ENCODE measurements at places on chromosomes 16 and 17.

GRCh38 chr17:56113486-56113885 lies 39.8 kb upstream of the ANKFN1 start:
- DNase-seq, result no peak

DNA sequence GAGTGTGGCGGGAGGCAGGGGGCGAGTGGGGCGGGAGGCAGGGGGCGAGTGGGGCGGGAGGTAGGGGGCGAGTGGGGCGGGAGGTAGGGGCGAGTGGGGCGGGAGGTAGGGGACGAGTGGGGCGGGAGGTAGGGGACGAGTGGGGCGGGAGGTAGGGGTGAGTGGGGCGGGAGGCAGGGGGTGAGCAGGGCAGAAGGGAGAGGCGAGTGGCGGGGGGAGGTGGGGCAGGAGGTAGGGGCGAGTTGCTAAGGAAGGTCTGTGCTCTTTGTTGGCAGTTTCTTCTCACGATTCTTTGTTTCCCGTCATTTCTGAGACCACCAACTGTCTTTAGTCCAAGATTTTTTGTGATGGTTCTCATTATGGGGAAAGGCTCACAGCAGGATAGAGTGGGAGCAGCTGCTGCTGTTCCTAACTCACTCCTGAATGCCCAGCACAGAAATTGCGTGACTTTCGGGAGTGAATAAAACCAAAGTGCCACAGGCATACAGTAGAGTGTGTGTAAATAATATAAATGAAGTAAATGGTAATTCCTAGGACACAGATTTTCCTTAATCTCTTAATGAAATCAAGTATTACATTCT lies 44.7 kb downstream of the COG7 start:
- no peak for DNase-seq

- DNase-seq, result no peak
Observed at GRCh38 chr17:35548208-35548810, 10.8 kb upstream of the SLFN12L start.

DNA sequence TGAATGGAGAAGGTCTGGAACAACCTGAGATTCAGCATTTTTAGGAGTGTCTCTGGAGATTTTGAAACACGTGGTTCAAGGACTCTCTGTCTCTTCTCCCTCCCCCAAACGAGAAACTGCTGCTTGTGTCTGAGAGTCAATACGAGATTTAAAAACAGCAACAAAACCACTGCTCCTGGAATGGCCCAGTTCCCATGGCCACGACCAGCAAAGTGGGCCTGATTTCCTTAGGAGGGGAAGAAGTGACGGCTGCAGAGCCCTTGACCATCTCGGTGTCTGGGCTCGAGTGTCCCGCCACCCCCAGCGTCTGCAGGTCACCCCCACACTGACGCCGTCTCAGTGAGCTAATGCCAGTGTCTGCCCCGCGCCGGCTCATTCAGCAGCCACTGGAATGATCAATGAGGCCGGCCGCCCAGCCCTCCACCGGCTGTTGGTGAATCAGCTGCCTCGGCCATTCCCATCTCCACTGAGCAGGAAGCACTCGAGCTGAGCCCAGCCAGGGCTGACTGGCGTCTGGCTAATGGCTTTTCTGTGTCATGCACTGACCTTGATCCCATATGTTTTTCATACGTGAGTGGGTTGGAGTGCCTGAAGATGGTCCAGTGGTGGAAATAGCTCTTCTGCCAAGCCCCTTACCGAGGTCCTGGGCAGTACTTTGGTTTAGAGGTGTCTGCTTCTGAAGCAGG lies 151.8 kb downstream of the PITPNC1 start:
- DNase-seq, result peak; percentile 67

GRCh38 chr17:16882243-16882925 lies 89.5 kb downstream of the TNFRSF13B start:
- DNase-seq, result no peak

GRCh38 chr17:17119533-17119932 lies 77.3 kb downstream of the MPRIP start:
- DNase-seq, result no peak
